ENCODE measurements at places on chromosomes 1 and 21.

DNA sequence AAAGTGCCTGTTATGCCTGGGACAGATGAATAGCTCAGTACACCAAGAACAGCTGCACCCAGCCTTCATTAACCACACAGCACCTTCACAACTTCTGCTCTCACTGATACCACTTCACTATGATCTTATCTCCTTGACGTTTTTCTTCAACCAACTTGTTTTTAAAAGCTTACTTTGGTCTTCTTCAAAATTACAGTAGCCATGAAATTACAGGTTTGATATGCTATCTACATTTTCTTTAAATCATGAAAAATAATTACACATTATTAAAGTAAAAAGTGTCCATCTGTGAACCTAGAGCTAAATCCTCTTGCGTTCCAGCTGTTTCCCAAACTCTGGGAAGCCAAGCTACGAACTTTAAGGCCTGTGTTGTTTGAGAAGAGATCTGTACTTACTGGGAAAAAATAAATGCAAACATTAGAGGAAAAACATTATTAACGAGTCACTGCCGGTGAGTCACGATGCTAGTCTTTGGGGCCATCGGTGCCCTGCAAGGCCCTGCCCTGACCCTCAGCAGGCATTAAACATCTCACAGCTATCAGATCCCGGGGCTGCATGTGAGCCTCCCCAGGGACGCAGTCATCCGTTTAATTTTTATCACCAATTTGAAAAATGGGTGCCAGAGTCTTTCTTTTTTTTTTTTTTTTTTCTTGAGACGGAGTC is 56.3 kb upstream of the GPR153 start:
- H3K4me1 ChIP-seq = peaks cover 7% of the 10 kb centered on the region
- H3K4me3 ChIP-seq = no peak overlapping the region
- H3K27ac ChIP-seq = no peak overlapping the region
- H3K27me3 ChIP-seq = no peaks in the 10 kb centered on the region
- peaks cover 15% of the 10 kb centered on the region for H3K36me3 ChIP-seq
- no peak for DNase-seq

- H3K4me3 ChIP-seq = peak overlapping the region; percentile 78
- DNase-seq = no peak
- peaks cover 63% of the 10 kb centered on the region for H3K4me1 ChIP-seq
- H3K27ac ChIP-seq = peak overlapping the region; percentile 83
Measured at GRCh38 chr1:223713546-223714420, 1.4 kb downstream of the CAPN2 start.

DNA sequence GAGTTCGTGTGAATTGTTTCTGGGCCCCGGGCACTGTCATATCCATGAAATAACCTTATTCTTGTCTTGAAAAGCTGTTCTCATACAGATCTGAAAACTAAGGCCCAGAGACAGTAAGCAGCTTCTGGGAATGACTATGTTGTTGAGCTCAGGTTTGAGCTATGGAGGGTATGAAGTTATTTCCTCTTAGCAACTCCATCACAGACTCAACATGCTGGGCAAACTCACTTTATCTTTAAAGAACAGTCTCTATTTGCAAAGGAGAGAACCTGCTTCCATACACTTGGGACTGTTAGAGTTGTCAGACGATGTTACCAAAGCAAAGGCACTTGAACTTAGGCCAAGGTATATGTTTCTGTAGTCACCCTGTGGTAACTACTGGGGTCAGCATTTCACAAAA is 90.0 kb downstream of the GPR88 start:
- no peaks in the 10 kb centered on the region for H3K36me3 ChIP-seq
- peaks cover 19% of the 10 kb centered on the region for H3K4me1 ChIP-seq
- peaks cover 8% of the 10 kb centered on the region for H3K27me3 ChIP-seq
- no peak for DNase-seq

DNA sequence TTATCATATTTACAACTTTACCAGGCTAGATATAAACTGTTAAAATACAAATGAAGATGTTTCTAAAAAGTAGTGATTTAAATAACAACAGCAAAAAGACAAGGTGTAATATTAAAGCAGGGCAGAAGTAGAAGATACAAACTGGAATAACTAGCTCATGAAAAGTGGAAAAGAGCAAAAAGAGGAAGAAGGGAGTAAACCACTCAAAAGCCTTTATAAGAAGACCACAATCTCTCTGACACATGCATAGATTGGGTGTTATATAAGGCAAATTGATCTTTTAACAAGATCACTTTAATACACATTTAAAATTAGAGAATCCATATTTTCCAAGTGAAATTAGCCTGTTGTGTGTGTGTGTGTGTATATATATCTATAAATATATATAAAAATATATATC is 5.0 kb downstream of the DENND1B start:
- no peak overlapping the region for H3K4me3 ChIP-seq
- DNase-seq = no peak
- no peak overlapping the region for H3K27ac ChIP-seq
- no peaks in the 10 kb centered on the region for H3K27me3 ChIP-seq
- H3K4me1 ChIP-seq = peaks cover 72% of the 10 kb centered on the region
- peaks cover 52% of the 10 kb centered on the region for H3K36me3 ChIP-seq

- H3K36me3 ChIP-seq = no peaks in the 10 kb centered on the region
- DNase-seq = no peak
- H3K4me1 ChIP-seq = peaks cover 2% of the 10 kb centered on the region
Measured at GRCh38 chr21:45309069-45309986, 21.6 kb upstream of the POFUT2 start.

GRCh38 chr1:172637522-172637921 is 21.4 kb upstream of the FASLG start:
- H3K4me1 ChIP-seq = peaks cover 59% of the 10 kb centered on the region
- H3K27me3 ChIP-seq = peaks cover 5% of the 10 kb centered on the region
- H3K27ac ChIP-seq = peak overlapping the region; percentile 98
- peaks cover 10% of the 10 kb centered on the region for H3K36me3 ChIP-seq
- no peak overlapping the region for H3K4me3 ChIP-seq

GRCh38 chr1:197234581-197234980 is 33.5 kb upstream of the CRB1 start:
- H3K27ac ChIP-seq = no peak overlapping the region
- no peaks in the 10 kb centered on the region for H3K27me3 ChIP-seq
- no peaks in the 10 kb centered on the region for H3K36me3 ChIP-seq
- no peaks in the 10 kb centered on the region for H3K4me1 ChIP-seq
- no peak for DNase-seq
- H3K4me3 ChIP-seq = no peak overlapping the region

DNA sequence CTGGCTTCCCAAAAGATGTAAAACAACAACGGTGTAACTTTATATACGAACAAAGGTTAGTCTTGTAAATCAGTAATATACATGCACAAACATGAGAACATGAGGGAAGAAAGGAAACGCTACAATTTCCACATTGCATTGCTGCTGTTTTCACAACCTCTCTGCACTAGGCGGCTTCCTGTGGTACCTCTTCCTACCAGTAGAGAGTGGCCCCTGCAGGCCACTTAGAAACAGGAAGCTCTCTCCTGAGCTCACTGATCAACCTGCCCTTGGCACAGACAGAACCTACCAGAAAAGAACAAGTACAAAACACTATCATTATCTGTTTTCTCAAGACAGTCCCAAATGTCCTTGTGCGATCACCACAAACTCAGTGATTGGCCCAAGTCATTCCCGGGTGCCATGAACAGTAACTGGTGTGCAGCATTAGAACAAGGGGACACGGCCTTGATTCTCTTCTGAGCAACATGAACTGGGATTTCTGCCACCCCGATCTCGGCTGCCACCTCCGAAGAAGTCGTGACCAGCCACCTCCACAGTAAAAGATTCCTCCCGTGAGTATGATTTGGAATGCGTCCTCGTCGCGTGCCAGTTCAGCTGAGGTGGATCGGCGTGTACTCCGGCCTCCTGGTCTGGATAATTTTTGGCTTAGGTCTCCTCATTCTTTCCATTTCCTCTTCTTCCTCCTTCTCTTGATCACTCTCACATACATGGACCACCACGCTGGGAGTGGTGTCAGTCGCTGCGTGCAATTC is 5.7 kb upstream of the KCNE1 start:
- H3K27me3 ChIP-seq = peaks cover 2% of the 10 kb centered on the region
- peak overlapping the region; percentile 9 for H3K27ac ChIP-seq
- DNase-seq = no peak

DNA sequence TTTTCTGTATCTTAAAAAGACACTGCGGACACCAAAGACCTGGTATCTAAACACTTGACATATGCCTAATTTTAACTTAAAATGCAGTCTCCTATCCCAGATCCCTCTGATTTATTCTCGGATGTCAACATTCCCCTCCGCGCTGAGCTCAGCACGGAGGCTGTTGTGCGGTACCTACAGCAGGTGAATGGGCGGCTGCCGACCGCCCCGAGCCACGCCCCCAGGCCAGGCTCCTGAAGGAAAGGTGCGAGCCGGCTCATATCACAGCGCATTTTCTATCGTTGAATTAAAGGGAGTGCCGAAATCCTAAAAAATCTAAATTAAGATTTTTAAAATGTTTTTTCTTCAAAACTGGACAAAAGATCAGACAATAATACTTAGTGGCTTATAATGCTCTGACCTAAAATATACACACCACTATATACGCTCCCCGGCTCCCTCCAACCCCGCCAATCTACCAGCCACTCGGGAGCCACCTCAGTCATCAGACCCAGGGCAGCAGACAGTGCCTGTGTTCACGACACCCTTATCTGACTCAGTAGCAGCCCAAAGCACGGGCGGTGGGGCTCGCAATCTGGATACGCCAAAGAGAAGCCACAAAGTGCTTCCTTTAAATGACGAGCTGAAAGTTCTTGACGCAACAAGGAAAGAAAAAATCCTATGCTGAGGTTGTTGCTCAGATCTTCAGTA is 4.1 kb downstream of the WRAP73 start:
- H3K36me3 ChIP-seq = peaks cover 27% of the 10 kb centered on the region
- peaks cover 17% of the 10 kb centered on the region for H3K4me1 ChIP-seq
- no peak overlapping the region for H3K27ac ChIP-seq
- DNase-seq = no peak

GRCh38 chr1:35298464-35298863 is 30.0 kb downstream of the ZMYM4 start:
- no peaks in the 10 kb centered on the region for H3K27me3 ChIP-seq
- DNase-seq = no peak
- H3K36me3 ChIP-seq = peaks cover 14% of the 10 kb centered on the region
- no peak overlapping the region for H3K4me3 ChIP-seq
- H3K4me1 ChIP-seq = peaks cover 7% of the 10 kb centered on the region

GRCh38 chr1:114695430-114696058 is at the start of gene AMPD1:
Gene AMPD1 (minus strand): TSS chr1:114695546. CDS start chr1:114695471, 75 bp downstream.
- H3K4me3 ChIP-seq = no peak within 1 kb of the TSS
- DNase-seq = no peak
- peaks cover 7% of the 10 kb centered on the region for H3K27me3 ChIP-seq
- no peaks in the 10 kb centered on the region for H3K36me3 ChIP-seq

- peaks cover 4% of the 10 kb centered on the region for H3K27me3 ChIP-seq
- no peak overlapping the region for H3K27ac ChIP-seq
- no peaks in the 10 kb centered on the region for H3K4me1 ChIP-seq
- no peaks in the 10 kb centered on the region for H3K36me3 ChIP-seq
Measured at GRCh38 chr1:18866314-18866713, 6.9 kb upstream of the TAS1R2 start.

- H3K4me3 ChIP-seq = no peak overlapping the region
- no peaks in the 10 kb centered on the region for H3K36me3 ChIP-seq
- no peak for DNase-seq
Measured at GRCh38 chr1:44826375-44827196, 16.5 kb downstream of the PTCH2 start.

DNA sequence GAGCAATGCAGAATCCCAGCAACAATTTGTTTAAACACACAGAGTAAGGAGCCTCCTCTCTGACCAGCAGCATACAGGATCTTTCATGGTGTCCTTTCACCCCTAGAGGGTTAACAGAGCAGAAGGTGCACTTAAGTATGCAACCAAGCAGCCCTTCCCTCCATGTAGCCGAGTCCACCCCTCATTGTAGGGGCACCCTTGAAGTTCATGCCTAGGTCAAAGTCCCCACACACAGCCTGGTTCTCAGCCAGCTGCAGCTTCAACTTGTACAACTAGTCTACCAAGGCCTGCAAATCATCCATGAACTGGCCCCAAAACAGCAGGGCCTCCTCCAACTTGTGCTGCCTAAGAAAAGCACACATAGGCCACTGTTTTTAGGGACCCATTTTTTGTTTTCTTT is 7.0 kb upstream of the BMP8B start:
- H3K4me1 ChIP-seq = peaks cover 16% of the 10 kb centered on the region
- H3K27ac ChIP-seq = no peak overlapping the region
- no peak for DNase-seq
- H3K4me3 ChIP-seq = no peak overlapping the region

- H3K36me3 ChIP-seq = no peaks in the 10 kb centered on the region
- H3K27me3 ChIP-seq = no peaks in the 10 kb centered on the region
- no peak overlapping the region for H3K27ac ChIP-seq
- DNase-seq = no peak
- H3K4me1 ChIP-seq = no peaks in the 10 kb centered on the region
Measured at GRCh38 chr1:61853583-61853982, 111.3 kb downstream of the PATJ start.

- peaks cover 14% of the 10 kb centered on the region for H3K27me3 ChIP-seq
- DNase-seq = no peak
- H3K4me3 ChIP-seq = no peak overlapping the region
- H3K36me3 ChIP-seq = no peaks in the 10 kb centered on the region
- no peak overlapping the region for H3K27ac ChIP-seq
Measured at GRCh38 chr1:173015629-173016028, 35.1 kb downstream of the TNFSF18 start.

DNA sequence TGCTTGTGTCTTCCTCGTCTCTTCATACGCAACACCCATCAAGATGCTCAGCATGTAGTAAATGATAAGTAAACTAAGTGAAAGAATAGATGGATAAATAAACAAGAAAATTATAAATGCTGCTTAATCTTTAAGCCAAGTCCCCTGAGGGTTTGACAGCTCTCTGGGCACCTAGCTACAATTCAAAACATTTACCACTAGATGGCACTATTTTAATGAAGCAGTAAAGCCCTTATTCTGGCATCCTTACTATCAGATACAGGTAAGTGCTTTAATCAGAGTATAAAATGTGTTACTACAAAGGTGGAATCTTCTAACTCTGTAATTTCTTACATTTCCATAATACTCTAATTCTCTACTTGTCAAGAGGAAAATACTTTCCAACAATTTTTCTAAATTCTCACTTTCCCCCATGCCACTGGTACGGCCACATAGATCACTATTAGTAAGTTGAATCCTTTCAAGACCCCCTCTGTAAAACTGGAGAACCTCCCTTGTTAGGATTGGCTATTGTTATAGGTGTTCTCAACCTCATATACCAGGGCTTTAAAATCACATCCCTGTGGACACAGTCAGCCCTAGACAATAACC is 137.8 kb downstream of the BARHL2 start:
- no peak for DNase-seq
- no peaks in the 10 kb centered on the region for H3K36me3 ChIP-seq
- peaks cover 2% of the 10 kb centered on the region for H3K27me3 ChIP-seq
- H3K4me3 ChIP-seq = no peak overlapping the region
- H3K27ac ChIP-seq = no peak overlapping the region

Measured in activated T-helper 2 cell treated with anti-CD3 and anti-CD28 coated beads, Interferon-gamma antibody, Interleukin-2, Interleukin-4, amounts not matched to agents 10 μg/mL and 5 μg/mL and 100 μg/mL, durations not matched to agents 14 hours and 24 hours and 36 hours (primary cell).